ENCODE measurements at places on chromosomes 4 and X.

- no peak for DNase-seq
These were observed 39.1 kb upstream of the TMEM184C start for GRCh38 chr4:147578051-147578476.

GRCh38 chr4:13981499-13981898 is 354.0 kb upstream of the BOD1L1 start:
- no peak for DNase-seq

DNA sequence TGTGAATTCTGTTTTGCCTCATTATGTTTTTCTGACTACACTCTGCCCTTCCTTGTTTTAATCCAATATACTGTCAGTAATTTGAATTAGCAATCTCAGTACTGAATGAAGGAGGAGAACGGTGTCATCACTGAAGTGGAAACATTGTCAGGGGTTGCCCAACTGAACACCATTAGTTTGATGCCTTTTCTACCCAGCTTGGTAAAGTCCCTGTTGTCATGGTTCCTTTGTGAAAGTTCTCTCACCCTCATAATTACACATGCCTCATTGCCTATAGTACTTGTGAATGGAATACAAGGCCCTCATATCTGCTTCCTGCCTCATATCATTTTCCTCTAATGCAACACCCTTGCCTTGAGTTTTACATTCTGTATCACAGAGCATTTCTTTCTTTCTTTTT is 76.9 kb downstream of the RRAGB start:
- DNase-seq: no peak

DNA sequence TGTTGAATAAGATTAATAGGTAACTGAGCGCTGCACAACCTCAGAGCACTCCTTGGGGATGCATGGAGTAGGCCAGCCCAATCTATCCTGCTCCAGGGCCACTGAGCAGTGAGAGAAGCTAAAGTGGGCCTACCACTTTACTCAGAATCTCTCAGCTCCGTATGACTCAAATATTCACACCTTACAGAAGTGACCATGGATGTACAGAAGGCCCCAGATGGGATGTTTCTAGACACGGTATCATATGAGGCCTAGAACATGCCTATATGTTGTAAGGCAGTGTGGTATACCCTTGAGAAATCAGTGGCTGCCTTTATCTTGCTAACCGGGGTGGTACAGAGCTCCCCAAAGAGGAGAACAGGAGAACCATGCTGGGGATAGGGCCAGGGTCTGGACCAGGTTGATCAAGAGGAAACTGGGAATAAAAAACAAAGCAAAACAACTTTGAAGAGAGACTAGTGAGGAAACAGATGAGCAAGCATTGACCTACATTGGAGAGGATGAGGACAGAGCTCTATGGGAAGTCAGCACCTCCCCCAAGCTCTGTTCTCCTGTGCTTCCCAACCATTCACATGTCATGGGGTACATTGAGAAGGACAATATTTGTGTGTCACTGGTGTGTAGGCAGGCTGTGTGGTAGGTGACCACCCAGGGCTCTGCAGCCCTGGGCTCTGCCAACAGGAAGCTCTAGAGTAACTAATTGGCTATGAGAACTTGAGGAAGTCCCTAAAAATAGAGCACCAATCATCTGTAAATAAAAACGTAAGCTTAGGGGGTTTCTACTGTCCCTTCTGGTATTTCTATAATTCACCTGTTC is 31.4 kb downstream of the HOPX start:
- no peak for DNase-seq

DNA sequence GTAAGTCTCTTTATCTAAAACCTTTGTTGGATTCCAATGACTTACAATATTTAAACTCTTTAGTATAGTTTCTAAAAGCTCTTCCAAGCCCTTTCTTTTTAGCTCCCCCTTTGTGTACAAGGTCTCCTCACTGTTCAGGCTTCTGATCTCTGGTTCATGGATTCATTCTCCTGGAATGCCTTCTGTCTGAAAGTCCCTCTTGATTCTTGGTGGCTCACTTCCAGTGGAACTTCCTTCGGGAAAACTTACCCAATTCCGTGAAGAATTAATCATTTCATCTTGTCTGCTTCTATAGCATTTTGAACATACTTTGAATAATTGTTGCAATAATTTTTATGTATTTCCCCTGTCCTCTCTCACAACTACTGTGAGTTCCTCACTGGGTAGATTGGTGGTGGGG is 3.6 kb downstream of the ARHGAP24 start:
- no peak for DNase-seq

GRCh38 chr4:72555377-72555831 is 13.6 kb downstream of the ADAMTS3 start:
- DNase-seq: no peak

DNA sequence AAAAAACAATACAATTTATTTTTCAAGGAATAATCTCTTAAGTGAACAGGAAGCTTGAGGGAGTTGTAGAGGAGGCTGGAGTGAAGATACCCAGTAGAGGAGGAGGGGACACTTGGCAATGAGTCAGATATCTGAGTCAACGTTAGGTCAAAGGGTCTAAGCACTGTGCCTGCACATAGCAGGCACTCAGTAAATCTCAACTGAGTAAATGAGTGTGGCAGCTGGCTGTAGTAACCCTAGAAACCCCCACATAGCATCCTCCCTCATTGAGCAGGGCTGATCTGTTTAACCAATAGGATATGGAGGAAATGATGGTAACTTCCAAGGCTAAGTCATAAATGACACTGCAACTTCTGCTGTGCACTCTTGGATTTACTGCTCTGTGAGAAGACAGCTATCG is 186.0 kb upstream of the FAM241A start:
- DNase-seq: no peak

DNA sequence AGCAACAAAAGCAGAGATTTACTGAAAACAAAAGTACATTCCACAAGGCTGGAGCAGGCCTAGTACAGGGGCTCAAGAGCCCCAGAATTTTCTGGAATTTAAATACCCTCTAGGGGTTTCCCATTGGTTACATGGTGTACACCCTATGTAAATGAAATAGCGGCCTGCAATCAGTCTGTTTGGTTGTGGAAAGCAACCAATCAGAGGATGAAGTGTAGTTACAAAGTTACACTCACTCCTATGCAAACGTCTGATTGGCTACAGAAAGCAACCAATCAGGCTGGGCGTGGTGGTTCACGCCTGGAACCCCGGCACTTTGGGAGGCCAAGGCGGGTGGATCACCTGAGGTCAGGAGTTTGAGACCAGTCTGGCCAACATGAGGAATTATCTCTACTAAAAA is 13.8 kb upstream of the TXLNG start:
- no peak for DNase-seq

- DNase-seq: no peak
These were observed 47.7 kb upstream of the SYTL5 start for GRCh38 chrX:37958525-37959211.

DNA sequence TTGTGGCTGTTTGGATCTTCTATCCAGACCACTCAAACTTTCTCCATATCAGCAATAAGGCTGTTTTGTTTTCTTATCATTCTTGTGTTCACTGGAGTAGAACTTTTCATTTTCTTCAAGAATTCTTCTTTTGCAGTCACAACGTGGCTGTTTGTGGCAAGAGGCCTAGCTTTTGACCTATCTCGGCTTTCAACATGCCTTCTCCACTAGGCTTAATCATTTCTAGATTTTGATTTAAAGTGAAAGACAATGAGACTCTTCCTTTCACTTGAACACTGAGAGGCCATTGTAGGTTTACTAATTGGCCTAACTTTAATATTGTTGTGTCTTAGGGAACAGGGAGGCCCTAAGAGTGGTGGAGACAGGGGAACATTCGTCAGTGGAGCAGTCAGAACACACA is 19.1 kb downstream of the FGF2 start:
- no peak for DNase-seq

- no peak for DNase-seq
These were observed 910.8 kb downstream of the CCSER1 start for GRCh38 chr4:91037951-91038350.

DNA sequence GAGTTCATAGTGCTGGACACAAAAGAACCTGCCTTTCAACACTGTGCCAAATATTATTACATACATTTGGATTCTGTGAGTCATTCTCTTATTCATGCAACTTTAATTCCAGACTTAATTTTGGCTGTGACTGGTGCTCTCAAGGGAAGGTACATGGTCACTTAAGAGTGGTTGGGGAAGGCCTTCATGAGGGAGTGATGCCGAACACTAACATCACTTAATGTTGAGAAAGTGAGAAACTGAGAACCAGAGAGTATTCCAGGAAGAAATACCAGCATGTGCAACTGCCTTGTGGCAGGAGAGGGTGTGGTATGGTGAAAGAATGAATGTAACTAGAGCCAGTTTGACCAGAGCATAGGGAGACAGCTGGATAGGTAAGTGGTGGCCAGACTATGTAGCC is 41.5 kb upstream of the FHDC1 start:
- DNase-seq: no peak

DNA sequence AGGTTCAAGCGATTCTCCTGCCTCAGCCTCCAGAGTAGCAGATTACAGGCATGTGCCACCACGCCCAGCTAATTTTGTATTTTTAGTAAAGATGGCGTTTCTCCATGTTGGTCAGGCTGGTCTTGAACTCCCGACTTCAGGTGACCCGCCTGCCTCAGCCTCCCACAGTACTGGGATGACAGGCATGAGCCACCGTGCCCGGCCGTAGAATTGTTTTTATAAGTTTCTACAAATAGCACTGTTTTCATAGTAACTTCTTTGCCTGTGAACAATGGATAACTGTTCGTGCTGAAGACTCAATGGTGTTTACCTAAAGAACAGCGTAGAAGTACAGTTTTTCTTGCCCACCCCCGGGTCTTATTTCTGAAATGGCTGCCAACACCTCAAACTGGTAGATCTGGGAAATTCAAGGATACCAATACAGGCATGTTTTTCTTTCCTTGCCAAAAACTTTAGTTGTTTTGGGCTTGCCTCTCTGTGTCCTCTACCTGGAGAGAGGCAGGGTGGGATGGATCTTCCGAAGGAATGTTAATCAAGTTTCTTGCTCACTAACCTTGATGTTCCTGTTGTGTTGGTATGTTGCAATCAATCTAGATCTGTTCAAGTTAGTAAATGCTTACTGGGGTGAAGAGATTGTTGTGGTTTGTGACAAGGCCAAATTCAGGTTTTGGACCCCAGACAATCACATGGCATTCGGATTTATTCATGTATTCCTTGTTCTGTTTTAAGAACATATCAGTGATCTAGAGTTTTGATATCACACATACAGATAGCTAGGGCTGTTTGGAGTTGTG is 2.8 kb upstream of the RUFY3 start:
- no peak for DNase-seq

DNA sequence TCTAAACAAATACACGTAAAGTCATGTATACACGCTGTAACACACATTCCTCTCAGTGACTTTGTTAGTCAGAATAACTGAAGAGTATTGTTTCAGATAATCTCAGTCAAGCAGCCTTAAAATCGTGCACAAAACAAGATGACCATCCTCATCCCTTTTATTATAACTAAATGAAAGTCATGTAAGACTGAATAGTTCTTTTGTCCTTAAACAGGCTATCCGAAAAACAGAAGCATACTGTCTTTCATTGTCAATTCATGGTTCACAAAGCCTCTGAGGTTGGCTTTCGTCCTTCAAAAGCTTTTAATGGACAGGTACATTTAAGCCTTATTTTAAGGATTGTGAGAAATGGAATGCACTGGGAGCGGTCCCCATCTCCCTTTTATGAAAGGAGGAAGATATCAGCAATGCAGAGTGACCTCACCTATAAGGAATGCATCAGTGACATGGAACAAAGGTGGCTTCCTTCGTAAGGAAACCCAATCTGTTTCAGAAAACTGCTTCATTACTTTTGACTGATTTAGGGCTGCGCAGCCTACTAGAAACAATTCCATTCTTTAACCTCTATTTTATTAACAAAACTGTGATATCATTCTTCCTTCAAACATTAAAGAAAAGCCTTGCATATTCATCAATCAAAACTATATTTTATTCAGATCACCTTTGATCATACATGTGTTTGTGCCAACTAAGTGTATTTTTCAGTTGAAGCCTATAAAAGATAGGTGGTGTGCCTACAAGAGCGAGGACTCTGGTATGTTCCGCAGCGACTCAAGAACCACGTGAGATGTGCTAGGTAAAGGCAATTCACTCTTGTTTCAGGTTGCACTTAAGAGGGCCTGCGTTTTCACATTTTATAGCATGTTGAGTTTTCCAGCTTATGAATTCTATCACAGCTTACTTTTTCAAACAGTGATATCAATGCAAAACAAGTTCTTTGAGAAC is 19.2 kb downstream of the SH3RF1 start:
- no peak for DNase-seq

DNA sequence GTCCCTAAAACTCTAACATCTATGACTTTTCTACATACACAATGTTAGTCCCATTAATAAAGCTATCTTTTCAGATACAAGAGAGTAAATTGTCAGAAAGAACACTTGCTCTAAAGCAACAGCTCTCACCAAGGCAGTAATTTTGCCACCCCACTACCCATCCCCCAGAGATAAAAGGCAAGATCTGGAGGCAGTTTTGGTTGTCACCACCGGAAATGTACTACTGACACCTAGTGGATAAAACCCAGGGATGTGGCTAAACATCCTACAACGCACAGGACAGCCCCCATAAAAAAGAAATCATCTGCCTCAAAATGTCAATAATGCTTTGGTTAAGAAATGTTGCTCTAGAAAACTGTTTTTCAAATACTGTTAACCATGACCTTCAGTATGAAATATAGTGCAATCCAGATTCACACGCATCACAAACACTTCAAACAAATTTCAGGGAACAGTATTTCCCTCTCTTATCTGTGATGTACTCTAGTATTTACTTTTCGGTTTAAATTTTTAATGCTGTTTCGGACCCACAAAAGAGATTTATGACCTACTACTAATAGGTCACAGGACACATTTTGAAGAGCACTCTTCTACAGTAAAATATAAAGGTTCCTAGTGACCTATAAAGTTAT is 5.1 kb downstream of the FBXL5 start:
- no peak for DNase-seq

DNA sequence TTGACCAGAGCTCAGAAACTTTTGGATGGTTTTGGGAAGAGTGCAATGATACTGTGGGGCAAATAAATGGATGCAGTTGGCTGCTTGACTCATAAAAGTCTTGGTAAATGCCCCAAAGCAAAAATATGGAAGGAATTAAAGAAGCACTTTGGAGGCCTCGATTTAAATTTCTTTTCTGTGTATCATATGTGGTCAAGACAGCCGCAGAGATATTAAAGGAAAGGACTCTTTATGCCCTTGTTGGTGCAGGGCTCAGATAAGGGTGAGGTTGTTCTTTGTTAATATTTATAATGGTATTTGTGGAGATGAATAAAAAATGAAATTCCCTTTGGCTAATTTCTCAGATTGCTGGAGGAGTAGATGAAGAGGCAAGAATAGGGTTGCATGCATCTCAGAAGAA is 90.2 kb downstream of the NHS start:
- no peak for DNase-seq

Measured in GM19239 (cell line).